ENCODE measurements at places on chromosomes 1 and 21. TPM values are rescaled to one million over a fixed set of nuclear protein-coding genes. Genes with fewer than 3 reads are reported as not detected.

DNA sequence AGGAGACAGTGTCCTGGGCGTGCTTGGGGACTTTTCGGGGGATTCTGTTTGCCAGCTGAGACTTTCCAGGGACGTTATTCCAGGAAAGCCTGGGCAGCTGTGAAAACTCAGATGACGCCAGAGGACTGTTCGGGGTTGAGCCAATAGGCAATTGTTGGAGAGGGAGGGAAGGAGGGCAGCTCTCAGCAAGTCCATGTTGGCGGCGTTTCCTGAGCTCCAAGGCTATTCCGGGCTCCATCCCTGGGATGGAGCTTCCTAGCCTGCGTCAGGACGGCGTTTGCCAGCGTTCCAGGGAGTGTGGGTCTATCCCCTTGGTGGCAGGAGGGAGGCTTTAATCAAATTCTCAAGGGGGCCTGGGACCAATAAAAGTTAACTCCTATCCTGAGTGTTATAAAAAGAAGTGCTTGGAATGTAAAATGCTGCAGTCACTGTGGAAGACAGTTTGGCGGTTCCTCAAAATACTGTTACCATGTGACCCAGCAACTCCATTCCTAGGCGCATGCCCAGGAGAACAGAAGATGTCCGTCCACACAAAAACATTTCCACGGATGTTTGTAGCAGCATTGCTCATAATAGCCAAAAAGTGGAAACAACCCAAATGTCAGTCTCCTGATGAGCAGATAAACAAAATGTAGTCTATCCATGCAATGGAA is 15.2 kb downstream of the SLC27A3 start:
- peaks cover 19% of the 10 kb centered on the region for H3K4me1 ChIP-seq
- no peaks in the 10 kb centered on the region for H3K27me3 ChIP-seq
- no peak overlapping the region for H3K4me3 ChIP-seq
- H3K36me3 ChIP-seq = no peaks in the 10 kb centered on the region

Gene DCDC2B
- total RNA-seq = 5.2 TPM

Gene GPR153
- 25.7 TPM for total RNA-seq

Gene ARHGEF16
- total RNA-seq = 12.6 TPM

All from upper lobe of left lung (tissue), 6 donors.